Activated naive CD4-positive, alpha-beta T cell treated with anti-CD3 and anti-CD28 coated beads for 36 hours (primary cell): ENCODE measurements at places on chromosomes 3 and 15.

DNA sequence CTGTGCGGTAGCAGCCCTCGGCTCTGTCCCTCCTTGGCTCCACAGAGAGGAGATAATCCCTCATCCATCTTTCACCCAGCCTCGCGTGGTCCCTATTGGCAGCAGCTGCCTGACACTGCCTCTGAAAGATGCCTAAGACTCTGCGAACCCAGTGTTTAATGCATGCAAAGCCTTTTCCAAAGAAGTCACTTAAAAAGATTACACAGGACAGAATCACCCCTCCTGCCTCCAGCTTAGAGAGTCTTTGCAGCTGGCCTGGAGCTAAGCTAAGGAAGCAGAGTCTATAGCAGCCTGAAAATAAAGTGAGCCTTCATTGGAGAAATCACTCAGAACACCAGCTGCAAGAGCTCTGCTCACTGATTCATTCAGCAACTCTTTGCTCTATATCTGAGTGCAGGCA is 247.2 kb downstream of the SHQ1 start:
- DNase-seq = no peak

- DNase-seq = no peak
Measured at GRCh38 chr15:53009093-53009492, 219.0 kb upstream of the ONECUT1 start.

DNA sequence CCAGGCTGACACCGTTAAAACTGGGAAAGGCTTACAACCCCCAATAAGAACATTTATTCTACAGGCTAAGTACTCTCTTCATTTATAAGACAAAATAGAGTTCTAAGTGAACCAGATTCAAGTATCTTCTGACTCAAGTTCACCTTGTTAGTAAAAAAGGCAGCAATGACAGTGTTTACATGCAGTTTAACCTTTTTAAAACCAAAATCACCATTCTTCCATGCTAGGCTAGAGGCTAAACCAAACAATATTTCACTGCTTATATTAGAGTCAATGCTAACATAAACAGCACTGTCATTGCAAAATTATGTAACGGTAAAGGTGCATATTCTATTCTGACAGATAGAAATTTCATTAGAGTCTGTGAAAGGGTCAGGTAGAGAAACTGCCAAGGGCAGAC is 118.0 kb downstream of the FBN1 start:
- no peak for DNase-seq

DNA sequence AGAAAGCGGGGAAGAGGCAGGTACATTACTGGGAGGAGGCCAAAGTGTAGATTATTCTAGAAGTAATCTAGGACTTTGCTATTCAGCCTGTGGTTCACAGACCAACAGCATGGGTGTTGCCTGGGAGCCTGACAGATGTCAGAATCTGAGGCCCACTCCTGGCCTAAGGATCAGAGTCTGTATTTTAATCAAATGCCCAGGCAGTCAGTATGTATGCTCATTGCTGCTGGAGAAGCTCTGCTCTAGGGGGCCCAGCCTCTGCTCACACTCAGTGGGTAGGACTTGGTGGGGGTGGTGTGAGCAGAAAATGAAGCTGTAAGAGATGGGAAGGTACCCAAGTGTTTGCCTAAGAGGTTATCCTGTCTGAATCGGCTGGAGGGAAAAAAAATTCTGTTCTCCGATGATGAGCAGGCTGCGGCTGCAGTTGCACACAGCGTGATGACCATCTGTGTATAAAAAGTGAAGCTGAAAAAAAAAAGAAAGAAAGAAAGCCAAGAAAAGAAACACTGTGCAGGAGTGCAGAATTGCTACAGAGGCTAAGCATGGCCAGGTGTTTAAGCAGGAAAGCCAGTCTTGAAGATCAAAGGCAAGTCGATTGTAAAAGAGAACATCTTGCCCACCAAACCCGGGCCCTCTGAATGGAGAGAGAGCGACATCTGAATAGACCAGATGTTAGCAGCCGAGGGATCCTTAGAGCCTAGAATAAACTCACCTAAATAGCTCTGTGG is 65.2 kb downstream of the EIF4E3 start:
- DNase-seq = no peak

DNA sequence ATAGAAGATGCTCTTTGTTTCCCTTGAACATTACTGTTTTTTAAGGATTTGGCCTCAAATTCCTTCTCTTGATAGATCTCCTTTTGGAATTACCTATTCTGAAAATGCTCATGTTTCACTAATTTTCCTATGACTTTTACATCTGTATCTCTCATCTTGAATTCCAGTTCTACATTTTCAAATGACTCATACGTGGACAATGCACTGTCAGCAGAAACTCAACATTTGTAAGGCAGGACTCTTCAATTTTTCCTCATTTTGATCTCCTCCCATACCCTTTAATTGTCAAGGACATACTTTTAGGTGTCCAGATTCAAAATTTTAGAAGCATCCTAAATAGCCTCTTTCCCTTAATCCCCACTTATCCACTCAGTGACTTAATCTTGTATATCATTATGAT is 341.0 kb upstream of the RASGRP1 start:
- no peak for DNase-seq

DNA sequence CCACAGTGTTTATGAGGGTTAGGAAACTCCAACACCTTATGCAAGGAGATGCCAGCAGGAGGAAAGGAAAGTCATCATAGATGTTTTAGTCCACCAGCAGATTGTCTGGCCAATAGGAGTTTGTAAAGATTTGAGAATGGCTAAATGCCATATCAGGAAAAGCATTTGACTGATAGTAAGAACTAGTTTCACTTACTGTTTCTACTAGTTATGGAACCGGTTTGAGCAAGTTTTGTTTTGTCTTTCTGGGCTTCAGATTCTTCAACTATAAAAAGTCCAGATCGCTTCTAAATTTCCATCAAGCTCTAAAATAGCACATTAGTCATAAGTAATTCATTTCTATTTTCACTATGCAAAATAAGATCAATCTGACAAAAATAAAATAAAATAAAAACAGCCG is 254.8 kb upstream of the TMCO5A start:
- no peak for DNase-seq

DNA sequence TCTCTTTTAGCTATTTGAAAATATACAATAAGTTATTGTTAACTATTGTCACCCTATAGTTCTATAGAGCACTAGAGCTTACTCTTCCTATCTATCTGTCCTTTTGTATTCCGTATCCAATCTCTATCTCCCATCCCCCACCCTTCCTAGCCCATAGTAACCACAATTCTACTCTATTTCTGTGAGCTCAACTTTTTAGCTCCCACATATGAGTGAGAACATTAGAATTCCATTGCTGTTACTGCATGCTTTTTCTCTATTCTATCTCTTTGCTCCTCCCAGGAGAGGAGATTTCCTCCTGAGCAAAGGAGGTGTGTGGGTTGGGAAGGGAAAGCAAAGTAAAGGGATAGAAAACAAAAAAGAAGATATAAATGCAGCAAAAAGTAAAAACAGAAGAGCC is 105.6 kb upstream of the SLC4A7 start:
- no peak for DNase-seq

DNA sequence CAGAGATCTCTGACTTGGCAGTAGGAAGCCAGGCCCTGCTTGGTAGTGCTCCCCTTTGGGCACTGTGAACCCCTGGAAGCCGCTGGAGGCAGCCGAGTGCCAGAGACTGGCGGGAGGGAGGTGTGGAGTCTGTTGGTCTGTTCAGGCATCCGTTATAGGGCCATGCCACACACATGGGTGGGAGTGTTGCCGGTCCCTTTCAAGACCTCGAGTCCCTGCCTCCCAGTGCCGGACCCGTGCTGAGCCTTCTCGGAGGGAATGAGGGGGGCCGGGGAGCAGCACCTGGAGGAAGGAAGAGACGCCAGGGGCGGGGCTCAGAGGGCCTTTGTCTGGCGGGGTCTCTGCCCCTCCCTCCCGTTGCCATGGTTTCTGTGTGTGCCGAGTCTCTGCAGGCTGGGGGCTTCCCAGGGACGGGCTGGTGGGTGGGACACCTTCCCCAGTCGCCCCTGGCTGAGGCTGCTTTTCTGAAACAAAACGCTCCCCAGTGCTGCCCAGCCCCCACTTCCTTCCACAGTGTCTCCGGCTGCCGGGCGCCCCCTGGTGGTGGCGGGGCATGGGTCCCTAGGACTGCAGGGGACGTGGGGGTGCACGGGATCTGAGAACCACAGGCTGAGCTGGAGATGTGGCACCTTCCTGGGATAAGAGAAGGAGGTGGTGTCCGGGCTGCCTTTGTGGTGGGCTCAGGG is 10.0 kb downstream of the GNAI2 start:
- DNase-seq = peak; percentile 97

- no peak for DNase-seq
Measured at GRCh38 chr15:66287461-66288057, 5.8 kb upstream of the DIS3L start.
